Osteoblast (primary cell): ENCODE measurements at places on chromosomes 2 and 18. TPM values are rescaled to one million over a fixed set of nuclear protein-coding genes. Genes with fewer than 3 reads are reported as not detected.

Gene LYPD6
- total RNA-seq = under 0.01 and 0.59 TPM in 2 replicates

Gene CHAC2
- 2.7 and 3.3 TPM in 2 replicates for total RNA-seq

Gene IL1A
- total RNA-seq = not detected in 2 replicates

DNA sequence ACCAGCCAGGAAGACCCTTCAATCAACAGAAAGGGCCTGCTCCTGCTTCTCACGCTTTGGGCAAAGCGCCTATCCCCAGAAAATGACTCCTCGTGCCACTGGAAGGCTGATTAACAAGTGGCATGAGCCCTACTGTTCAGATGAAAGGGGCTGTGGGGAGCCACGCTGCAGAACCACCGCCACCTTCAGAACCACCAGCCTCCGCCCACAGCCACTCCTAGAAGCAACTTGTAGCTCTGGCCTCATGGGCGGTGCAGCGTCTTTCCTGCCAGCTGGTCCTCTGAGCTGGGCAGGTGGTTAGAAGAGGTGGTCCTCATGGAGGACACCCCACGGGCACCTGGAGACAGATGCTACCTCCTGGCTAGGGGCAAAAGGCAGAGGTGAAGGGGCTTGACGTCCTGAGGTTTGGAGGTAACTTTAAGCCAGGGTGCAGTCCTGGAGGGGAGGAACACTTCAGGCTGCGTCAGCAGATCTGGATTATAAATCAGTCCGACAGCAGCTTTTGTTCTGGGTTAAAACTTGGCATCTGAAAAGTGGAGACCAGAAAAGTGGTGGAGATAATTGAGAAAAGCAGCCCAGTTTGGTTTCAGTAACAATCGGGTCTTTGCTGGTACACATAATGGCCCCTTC is 861 bp upstream of the SEMA4C start:
- peak; percentile 72 for DNase-seq

GRCh38 chr2:72442270-72442669 is 294.6 kb upstream of the CYP26B1 start:
- DNase-seq = no peak
